ENCODE measurements at places on chromosomes 4 and X.

GRCh38 chr4:38040619-38041018 is 80.4 kb downstream of the PTTG2 start:
- DNase-seq: no peak

DNA sequence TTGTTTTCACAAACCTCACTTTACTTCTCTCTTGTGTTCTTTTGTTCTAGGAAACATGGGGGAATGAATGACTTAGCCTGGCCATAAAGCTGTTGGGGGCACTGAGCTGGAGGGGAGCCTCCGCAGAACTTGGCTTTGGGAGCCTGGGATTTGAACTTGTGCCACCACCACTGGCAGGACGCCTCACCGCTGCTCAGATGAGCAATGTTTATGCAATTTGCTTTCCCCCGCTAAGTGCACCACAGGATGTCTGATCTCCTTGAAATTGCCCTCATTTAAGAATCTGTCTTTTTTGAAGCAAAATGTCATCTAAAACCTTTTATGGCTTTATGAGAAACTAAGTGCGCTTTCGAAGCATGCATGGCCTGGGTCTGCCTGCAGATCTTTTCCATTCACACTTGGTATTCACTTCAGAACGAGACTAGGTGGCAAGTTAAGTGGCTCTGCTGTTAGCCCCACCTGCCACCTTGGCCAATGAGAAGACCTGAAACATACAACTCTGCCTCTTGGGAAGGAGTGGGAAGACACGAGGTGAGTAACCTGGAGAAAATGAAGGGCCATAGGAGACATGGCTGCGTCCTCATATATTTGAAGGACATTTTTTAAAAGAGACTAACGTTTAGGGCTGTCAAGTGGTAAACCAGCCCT is 119.3 kb downstream of the LDB2 start:
- DNase-seq: no peak

DNA sequence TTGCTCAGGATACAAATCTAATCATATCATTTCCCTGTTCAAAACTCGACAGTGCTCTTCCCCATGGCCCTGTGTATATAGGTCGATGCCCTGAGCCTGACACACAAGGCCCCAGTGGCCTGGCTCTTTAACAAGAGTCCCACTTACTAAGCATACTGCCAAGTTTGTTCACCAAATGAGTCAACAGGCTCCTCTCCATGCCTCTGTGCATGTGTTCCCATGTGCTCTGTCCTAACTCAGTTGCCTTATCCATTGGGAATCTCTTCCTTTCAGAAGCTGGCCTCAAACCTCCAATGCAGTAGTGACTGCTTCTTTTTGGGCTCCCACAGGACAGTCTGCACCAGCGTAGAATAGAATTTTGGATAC is 18.9 kb upstream of the CXCR3 start:
- DNase-seq: no peak

- DNase-seq: no peak
Measured at GRCh38 chrX:150299579-150299978, 63.5 kb upstream of the MAMLD1 start.

DNA sequence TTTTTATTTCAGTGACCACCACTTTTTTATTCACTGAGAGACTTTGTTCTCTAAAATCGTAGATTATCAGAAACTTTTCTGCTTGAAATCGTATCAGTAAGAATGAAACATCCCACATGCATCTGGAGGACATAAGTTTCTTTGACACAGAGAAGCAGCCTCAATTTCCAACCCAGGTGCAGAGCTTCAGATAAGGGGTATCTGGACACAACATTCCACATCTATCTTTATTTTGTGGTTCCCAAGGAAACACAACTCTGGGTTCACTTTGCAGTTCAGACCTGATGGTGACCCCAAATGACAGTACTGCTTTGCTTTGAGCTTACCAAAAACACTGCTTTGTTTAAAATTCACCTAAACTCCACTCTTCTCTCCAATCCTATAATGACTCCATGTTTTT is 1.3 kb upstream of the CLCN5 start:
- no peak for DNase-seq

DNA sequence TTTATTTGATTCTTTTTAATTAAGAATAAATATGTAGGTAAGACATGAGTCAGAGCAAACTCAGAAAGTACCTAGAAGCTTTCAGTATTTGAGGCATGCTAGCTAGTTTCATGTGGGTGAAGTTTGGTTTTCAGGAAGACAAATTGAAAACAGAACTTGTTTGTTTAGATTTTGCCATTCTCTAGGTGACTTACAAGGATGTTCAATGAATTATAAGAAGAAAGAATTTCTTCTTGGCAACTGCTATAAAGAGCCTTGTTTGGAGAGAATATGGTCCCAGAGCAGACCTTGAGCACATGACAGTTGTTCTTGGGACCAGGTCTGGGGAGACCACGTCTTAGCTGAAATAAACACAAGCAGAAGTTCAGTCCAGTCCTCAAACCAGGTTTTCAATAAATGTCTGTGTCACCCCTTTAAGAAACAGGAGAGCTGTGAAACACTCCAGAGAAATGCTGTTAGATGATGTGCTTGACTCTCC is 38.0 kb upstream of the IL21 start:
- no peak for DNase-seq

DNA sequence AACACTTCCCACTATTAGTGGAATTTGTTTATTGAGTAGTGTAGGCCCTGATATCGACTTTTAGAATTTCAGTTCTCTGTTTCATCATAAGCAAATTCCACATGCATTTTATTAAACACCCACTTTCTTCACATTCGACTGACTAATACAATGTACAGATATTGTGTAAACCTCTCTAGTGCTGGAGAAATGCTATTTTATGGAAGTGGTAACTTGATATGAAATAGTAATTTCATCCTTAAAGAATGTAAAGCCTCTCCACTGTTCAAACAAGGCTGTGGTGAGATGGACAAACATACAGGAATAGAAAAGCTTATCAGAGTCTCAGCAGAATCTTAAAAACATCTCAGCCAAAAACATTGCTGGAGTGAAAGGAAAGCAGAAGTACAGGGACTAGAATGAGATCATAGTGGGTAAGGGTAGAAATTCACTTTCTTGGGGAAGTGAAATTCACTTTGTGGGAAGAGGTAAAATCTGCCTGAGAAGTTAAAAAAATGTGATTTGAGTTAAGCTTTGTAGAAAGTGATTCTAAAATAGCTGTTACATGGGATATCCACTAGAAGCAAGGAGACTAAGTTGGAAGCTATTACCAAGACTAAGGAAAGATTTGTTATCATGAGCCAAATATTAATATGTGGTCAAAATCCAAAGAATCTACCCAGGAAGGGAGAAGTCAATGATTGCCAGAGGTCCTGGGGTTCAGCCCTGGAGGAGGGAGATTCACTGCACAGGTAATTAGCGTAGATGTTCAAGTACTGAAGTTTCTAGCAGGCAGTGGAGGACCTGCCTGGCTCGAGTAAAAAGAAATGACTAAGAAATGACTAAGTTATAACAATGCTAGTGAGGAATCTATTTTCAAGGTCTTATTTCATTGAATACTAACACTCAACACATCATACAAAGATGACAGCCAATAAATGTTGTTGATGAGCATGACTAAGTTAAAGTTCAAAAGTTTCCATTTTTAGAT is 398.3 kb upstream of the FAM47C start:
- DNase-seq: no peak

DNA sequence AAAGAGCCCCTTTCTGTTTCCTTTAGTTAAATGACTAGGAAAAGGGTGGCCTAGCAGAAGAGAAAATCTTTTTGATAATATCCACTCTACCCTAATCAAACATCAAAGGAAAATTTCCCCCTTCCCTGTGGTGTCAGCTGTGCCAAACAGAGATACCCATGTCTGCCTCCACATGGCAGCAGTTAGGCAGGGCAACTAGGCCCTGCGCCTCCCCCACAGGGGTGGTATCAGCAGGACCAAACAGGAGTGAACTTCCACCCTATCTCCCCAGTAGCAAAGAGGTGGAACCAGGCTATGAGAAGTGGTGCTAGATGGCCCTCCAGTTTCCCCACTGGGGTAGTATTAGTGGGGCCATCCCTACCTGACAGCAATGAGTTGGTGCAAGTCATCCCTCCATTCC is 19.8 kb upstream of the XKRX start:
- no peak for DNase-seq

- no peak for DNase-seq
Measured at GRCh38 chrX:10533696-10534365, 86.6 kb downstream of the MID1 start.

GRCh38 chrX:51144828-51145442 is 187.7 kb upstream of the NUDT10 start:
- peak; percentile 83 for DNase-seq

GRCh38 chrX:68658530-68658929 is 11.1 kb downstream of the STARD8 start:
- DNase-seq: no peak

- DNase-seq: no peak
Measured at GRCh38 chr4:3338321-3338838, 45.6 kb downstream of the RGS12 start.

DNA sequence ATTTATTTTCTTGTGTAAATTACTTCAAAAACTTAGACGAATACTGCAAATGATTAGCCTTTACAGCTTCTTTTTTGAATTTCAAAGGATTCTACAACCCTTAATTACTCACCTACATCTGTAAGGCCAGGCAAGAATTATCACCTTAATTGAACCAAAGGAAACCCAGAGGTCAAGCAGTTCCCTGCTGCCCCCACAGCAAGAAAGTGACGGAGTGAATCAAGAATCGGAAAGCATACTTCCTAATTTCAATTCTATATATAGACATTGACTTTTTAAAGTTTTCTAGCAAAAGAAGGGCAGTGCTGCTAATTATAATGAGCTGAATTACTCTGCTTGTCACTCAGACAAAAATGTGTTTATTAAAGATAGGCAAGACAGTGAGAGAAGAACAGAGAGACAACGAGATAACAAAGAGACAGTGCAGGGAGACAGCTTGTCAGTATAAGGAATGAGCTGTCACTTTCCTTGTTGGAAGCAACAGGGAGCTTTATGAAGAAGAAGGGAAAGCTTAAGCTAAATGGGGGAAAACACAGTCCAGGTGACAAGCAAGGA is 47.5 kb upstream of the SPANXN4 start:
- DNase-seq: no peak

DNA sequence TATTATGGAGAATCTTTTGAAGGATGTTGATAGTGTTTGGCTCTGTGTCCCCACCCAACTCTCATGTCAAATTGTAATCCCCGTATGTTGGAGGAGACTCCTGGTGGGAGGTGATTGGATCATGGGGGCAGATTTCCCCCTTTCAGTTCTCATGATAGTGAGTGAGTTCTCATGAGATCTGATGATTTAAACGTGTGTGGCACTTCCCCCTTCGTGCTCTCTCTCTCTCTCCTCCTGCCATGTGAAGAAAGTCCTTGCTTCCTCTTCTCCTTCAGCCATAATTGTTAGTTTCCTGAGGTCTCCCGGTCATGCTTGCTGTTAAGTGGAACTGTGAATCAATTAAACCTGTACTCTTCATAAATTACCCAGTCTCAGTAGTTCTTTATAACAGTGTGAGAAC is 166.1 kb upstream of the NUDT6 start:
- DNase-seq: no peak

DNA sequence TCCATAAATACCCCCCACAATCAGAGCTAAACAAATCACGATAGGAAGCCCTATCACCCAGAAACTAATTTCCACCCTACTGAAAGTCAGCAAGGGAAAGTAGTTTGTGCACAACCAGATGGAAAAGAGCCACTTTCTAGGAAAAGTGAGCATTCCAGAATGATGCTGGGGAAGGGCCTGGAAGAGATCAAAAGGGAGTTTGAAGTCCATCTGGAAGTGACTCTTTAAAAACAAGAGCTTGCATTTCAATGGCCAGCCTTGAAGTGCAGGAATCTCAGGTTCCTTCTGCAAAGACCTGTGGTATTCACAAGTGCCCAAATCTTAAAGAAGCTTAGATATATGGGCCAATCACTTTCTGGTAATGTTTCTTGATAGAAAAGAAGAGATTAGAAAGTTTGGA is 97.0 kb upstream of the LDB2 start:
- peak; percentile 57 for DNase-seq

DNA sequence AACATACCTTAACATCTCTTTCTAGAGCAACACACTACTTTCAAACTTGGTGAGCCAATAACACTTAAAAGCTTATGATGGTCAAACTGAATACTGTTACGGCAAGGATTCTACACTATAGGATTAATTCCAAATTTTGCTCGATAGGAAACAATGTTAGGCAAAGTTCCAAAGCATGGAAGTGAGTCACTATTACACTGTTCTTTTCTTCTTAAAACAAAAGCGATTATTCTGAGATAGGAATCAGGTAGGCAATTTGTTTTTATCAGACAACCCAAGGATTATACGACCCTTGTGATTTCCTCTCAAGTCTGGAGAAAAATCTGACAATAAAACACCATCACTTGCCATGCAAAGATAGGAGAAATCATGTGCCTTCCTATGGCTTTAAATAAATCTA is 81.5 kb downstream of the HUWE1 start:
- no peak for DNase-seq

DNA sequence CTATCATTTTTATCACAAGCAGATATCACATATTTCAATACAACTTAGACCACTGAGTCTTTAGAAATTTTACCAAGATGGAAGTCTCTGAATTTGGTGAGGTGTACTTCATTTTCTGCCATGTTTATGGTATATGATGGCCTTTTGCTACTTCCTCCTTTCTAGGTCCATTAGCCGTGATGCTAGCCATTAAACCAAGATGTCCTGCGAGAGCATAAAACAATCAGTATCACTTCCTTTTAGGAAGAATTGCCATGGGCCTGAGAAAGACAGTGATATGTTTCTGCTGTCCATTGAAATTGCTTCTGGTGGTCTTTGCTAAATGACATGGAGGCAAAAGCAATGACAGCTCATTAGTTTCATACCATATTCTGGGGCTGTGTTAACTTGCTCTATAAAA is 1851.7 kb upstream of the IGFBP7 start:
- DNase-seq: no peak

DNA sequence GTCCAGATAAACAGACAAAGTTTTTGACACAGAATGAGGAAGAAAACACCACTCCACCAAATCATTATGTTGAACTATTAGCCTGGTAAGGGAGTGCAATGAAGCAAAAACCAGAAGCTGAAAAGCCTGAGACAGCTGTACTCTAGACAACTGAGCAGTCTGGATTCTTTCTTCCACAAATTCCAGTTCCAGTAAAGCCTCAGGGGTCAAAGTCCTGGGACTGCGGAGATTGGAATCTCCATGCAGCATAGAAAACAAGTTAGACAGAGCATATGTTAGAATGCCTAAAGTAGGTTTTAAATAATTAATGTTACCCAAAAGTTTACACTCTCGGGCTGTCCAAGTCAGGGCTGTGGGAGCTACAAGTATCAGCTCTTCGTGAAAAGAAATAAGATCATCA is 263.2 kb downstream of the TECRL start:
- no peak for DNase-seq

DNA sequence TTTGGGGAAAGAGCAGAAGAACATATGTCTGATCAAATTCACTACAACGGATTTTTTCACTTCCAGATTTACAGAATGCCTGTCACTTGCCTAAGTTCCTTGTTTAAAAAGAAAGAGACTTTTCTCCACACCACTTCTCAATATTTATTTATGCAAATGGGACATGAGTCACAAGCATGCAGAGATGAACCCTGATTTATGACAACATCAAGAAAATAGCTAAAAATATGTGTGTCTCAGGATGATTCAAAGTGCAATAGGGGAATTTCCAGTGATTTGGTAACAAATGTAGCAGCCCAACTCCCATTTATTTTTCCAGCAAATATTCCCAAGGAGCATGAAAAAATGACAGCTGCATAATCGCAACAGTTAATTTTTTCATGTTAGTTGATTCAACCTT is 180.4 kb upstream of the FAT1 start:
- DNase-seq: no peak

GRCh38 chr4:102761296-102761701 is 531 bp upstream of the MANBA start:
- DNase-seq: no peak
